ENCODE measurements at places on chromosomes 3 and 15.

GRCh38 chr3:16798738-16799137 is 86.0 kb upstream of the PLCL2 start:
- no peak for DNase-seq

- no peak for DNase-seq
Observed at GRCh38 chr3:30661098-30661873, 54.9 kb downstream of the TGFBR2 start.

GRCh38 chr3:9700536-9700935 is 3.1 kb upstream of the CPNE9 start:
- DNase-seq: no peak

GRCh38 chr15:58748852-58749531 is 515 bp downstream of the ADAM10 start:
- peak; percentile 63 for DNase-seq

DNA sequence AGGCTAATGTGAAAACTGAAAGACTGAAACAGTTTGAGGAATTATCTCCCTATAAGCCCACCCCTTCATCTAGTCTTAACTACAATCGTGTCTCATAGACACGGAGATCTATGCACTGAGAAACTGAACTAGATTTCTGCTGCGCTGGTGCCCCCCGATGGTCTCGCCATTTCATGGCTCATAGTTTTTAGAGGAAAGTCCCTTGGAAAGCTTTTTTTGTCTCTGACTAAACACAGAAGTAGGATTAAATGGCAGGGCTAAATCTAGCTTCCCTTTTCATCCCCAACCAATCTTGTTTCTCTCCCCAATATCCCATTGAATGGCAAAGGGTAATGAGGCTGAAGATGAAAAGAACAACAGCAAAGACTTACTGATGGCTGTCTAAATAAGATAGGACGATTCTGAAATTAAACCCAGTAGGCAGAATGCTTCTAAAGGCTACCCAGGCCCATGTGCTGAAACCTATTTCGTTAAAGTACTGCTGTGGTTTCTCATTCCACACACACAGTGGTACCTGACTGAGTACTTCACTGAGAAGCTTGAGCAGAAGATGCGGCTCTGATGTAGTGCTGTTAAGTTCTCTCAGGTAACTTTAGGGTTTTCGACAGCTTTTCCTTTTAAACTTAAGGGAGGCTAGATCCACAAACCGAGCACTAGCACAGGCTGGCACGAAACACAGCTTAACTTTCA is 142.7 kb downstream of the GADL1 start:
- DNase-seq: peak; percentile 52

- DNase-seq: no peak
Observed at GRCh38 chr15:69474846-69475455, 22.3 kb downstream of the RPLP1 start.

- DNase-seq: no peak
Observed at GRCh38 chr15:71386448-71387236, 271.4 kb downstream of the THSD4 start.

DNA sequence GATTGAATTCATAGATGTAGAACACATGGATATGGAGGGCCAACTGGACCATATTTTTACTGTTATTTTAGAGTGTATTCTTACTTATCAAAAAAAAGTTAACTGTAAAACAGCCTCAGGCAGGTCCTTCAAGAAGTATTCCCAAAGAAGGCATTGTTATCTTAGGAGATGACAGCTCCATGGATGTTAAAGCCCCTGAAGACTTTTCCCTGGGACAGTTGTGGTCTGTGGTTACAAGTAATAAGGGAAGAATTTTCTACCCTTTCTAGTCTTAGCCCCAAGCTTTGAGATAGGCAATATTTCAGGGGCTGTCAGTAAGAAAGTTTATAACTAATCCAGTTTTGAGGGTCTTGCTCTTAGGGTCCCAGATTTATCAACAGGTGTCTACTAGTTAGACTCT is 62.5 kb downstream of the LRRC49 start:
- DNase-seq: no peak

- DNase-seq: peak; percentile 22
Observed at GRCh38 chr15:28913171-28913765, 27.5 kb downstream of the APBA2 start.

- no peak for DNase-seq
Observed at GRCh38 chr3:171840811-171841619, 2.1 kb upstream of the TMEM212 start.

DNA sequence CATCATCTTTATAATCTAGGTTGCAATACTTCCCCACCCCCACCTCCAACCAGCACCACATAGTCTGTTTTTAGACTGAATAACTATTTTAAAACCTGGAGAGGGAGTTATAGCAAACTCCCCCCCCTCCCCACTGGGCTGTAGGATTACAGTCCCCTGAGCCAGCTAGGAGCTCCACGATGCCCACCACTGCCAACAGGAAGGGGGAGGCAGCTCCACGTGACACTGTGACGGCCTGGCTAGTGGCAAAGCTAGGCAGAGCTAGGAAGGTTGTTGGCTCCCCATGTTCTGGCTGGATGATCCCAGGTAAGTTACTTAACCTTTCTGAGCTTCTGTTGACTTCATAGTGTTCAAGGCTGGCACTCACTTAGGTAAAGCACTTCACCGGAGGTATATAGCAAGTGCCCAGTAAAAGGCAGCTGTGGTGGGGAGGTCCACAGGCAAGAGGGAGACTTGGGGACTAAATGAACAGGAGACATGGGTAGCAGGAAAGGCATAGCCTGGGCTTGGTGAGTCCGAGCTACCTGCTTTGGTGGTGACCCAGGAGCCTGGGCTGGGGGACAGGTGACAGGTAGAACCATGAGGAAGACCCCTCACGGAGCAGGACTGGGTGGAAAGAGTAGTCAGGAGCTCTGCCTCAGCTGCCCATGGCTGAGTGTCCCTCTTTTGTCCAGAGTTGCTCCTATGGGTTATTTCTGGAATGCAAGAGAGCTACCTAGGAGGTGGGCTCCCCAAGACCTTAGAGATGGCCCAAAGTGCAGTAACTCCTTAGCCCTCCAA is 4.0 kb upstream of the TBC1D21 start:
- DNase-seq: no peak

- DNase-seq: no peak
Observed at GRCh38 chr3:24628523-24629258, 134.0 kb upstream of the THRB start.

DNA sequence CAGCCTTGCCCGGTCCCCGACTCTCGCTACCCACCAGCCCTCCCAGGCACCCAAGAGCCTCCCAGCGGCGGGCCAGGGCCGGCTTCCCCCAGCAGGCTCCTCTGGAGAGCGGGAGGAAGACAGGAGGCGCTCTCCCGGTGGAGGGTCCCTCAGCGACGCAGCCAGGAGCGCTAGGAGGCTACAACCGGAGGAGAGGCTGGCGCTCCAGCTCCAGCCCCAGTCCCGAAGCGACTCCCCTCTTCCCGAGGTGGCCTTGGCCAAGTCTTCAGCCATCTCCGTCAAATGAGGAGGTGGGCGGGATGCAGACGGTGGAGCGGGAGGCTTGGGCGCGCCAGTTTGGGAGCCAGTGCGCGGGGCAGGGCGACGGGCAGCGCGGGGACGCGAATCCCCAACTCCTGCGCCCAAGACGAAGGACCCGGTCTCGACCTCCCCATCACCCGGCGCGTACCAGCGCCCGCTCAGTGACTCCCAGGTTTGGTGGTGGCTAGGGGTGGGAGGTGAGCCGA is 722 bp downstream of the CHRNA3 start:
- DNase-seq: peak; percentile 75

GRCh38 chr3:14880447-14881106 is 61.8 kb downstream of the FGD5 start:
- peak; percentile 46 for DNase-seq

- peak; percentile 77 for DNase-seq
Observed at GRCh38 chr3:180478695-180479094, 123.3 kb upstream of the TTC14 start.

DNA sequence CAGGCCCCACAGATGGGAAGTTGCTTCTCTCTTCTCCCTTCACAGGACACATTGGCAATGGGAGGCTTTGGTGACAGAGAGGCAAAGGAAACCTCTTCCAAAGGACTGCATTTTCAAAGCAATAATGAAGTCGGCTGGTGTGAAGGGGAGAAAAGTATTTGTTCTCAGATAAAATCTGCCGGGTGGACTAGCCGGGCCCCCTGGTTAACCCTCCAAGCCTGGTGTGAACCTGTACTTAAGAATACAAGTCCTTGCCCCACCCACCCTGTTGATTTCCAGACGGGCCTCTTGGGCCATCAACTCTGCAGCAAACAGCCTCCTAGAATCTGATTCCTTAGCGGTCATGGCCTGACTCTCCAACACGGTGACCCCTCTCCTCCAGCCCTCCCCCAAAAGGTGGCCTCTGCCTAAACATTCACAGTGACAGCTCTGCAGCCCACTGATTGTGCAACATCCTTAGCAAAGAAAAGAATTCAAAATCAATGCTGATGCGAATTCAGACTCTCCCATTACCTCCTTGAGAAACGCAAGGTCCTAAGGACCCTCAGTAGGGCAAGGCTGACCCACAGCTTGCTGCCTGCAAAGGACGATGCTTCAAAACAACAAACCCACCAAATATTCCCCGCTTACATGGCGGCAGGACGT is 9.9 kb downstream of the TLE3 start:
- no peak for DNase-seq

- DNase-seq: no peak
Observed at GRCh38 chr15:22735781-22736180, 50.7 kb upstream of the NIPA1 start.

DNA sequence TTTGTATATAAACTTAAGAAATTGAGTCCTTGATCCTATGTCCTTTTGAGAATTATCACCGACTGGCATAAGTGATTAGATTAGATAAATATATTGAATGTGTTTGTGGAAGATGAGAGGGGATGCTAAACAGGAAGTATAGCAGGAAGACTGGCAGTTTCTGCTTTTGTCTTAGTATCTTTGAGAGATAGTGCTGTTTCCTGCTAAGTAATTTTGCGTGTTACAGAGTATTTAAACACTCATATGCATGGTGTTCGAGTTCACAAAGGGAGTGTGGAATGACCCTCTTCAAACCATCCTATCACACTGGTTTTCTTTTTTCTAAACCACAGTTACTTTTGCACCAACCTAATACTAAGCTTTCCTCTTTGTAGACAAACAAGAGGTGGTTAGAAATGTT is 106.0 kb downstream of the KLHL25 start:
- DNase-seq: no peak

- no peak for DNase-seq
Observed at GRCh38 chr15:73357999-73358665, 10.6 kb downstream of the HCN4 start.

DNA sequence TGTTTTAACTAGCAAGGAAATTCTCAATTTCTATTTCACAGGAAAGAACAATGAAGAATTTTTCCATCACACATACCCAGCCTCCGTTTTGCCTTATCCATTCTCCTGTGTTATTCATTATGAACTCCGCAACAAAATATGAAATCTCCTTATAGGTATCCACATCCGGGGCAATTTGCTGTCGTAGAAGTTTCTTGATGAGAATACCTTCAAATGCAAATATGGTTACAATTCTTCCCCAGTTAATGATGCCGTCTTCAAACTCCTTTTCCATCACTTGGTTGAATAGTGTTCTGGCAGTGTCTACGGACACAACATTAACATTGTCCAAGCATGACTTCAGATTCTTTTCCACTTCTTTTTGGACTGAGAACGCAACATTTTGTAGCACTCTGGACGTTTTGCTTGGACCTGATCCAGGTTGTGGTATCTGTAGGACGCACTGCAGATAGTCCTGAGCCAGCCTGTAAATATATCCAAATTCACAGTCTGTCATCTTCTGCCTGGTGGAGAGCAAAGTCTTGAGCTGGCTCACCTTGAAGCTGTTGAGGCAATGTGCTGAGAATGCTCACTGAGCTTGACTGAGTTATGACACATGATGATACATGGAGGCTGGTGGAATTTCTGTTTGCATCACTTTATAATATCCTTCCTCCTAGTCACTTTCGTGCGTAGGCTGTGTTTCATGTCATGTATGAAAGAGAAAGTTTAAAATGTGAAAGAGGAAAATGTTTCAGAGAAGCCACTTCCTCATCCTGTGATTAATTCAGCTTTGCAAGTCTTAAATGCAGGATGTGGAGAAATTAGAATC is at the start of gene BCL2A1:
Gene BCL2A1 (minus strand): TSS at position 573 of the 811 bp plus-strand sequence. CDS start 77 bp downstream, at position 496.
- no peak for DNase-seq

- no peak for DNase-seq
Observed at GRCh38 chr3:102060814-102061213, 211.5 kb downstream of the NFKBIZ start.

Measured in NCI-H82 (cell line).